Adipocyte (in vitro differentiated cells): ENCODE measurements at places on chromosomes 13 and 19.

DNA sequence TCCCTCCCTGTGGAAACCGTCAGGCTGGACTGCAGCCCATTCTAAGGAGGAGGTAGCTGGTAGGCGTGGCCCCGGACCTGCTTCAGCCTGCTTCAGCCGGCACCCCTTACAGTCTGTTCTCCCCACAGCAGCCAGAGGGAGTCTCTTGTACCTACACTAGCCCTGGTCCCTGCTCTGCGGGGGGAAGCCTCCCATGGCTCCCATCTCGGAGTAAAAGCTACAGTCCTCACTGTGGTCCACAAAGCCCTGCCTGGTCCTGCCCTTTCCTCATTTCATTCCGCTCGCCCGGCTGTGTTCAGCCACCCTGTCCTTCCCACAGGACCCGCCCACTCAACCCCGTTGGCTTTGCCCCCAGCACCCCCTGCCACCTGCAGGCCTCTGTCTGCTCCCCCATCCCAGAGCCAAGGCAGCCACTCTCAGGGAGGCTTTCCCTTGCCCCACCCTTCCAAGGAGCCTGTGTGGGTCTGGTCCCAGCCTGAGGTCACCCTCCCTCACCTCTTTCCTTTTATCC lies 1.3 kb downstream of the PGLYRP1 start:
- DNase-seq: no peak

DNA sequence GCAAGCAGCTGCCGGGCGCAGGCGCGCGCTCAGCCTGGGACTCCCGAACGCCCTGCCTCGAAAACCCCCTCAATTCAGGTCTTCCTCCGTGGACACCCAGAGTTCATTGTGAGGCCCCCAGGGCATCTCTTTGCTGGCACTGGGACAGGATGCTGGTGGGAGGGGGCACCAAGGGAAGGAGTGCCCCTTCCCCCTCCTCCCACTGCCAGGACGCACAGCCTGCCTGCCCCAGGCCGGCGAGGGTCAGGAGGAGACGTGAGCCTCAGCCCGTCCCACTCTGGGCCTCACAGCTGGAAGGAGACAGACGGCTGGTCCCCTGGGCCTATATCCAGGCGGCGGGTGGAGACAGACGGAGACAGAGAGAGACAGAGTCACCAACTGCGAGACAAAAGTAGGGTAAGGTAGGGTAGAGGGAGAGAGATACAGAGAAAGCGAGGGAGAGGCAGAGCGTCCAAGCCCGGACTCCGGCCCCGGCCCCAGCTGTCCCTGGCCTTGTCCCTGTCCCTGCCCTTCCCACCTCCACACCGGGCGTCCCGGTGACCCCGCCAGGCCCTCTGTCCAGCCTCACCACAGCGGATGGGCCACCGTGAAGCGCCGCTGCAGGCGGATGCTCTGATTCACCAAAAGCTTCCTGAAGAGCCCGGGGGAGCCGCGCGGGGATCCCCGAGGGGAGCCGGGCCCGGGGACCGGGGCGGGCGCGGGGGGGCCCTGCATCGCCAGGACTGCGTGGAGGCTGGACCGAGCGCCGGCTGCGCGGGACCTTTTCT lies at the start of gene PDE4C:
PDE4C (minus strand) TSS at position 737 of the 767 bp plus-strand sequence; CDS start at position 714, 23 bp downstream.
- DNase-seq: peak; percentile 31

GRCh38 chr13:46795321-46795720 lies 1.6 kb downstream of the ESD start:
- DNase-seq: no peak

DNA sequence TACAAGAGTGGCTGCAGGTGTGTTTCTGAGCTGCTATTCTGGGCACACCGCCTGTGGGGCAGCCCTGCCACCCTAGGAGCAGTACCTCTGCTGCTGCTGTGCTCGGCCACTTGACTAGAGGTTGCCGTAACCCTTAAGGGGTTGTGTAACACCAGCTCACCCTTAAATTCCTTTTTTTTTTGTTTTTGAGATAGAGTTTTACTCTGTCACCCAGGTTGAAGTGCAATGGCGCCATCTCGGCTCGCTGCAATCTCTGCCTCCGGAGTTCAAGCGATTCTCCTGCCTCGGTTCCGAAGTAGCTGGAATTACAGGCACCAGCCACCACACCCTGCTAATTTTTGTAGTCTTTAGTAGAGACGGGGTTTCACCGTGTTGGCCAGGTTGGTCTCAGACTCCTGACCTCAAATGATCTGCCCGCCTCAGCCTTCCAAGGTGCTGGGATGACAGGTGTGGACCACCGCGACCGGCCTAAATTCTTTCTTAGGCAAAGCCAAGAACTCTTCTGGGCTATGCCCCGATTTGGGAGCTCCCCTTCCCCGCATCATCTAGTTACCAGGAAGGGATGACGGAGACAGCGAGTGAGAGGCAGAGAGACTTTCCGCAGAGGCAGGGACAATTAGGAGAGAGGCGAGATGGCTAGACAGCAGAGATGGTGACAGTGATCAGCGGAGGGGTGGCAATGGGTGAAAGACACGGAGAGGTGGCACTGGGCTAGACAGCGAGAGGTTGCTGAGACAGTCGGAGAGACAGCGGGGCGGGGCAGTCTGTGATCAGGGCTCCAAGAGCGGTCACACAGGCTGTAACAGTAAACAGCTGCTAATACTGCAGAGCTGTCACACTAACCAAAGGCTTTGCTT lies 4.4 kb upstream of the LILRA5 start:
- DNase-seq: no peak

GRCh38 chr19:45767410-45767880 lies 1.6 kb downstream of the SIX5 start:
- peak; percentile 98 for DNase-seq
